ENCODE measurements at places on chromosomes 12 and 14. TPM values are rescaled to one million over a fixed set of nuclear protein-coding genes. Genes with fewer than 3 reads are reported as not detected.

The GSKIP gene
- 22.6 TPM for total RNA-seq

The RPL10L gene
- total RNA-seq, result not detected

The ADCY4 gene
- 0.04 TPM for total RNA-seq

The GRIP1 gene
- 8.4 TPM for total RNA-seq

The SLC22A17 gene
- 12.0 TPM for total RNA-seq

The KRAS gene
- total RNA-seq, result 5.8 TPM

The INSM2 gene
- 0.07 TPM for total RNA-seq

The CCDC91 gene
- total RNA-seq, result 15.7 TPM

The CAPZA3 gene
- not detected for total RNA-seq

The SYT10 gene
- total RNA-seq, result not detected

The ACSM4 gene
- total RNA-seq, result not detected

- no peak for DNase-seq
Observed at GRCh38 chr12:31001581-31002360, 71.9 kb upstream of the DDX11 start.

DNA sequence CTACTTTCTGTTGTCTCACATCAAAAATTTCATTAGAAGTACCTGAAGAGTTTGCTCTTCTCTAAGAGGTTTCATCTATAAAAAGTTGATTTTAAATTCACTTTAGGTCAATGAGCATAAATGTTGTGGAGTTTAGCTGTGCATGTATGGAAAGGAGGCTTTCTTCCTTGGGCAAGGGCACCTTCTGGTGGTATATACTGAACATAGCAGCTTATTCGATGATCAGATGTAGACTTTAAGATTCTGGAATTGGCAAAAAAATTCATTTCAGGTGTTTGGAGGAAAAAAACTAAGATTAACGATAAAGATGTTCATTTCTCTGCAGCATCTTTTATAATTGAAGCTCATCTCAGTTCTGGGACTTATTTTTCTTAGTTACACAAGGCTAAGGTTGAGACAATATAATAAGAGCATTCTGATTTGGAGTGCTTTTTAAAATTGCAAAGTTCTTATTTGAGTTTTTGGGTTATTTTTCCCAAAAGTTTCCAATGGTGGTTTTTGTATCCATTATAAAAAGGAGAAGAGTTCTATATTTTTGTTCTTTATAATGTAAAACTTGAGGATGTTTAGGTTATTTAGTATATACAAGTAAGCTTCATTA, 46.8 kb downstream of the TMEM117 start:
- DNase-seq, result peak; percentile 75

GRCh38 chr12:4505376-4505986, 33.2 kb upstream of the RAD51AP1 start:
- no peak for DNase-seq

DNA sequence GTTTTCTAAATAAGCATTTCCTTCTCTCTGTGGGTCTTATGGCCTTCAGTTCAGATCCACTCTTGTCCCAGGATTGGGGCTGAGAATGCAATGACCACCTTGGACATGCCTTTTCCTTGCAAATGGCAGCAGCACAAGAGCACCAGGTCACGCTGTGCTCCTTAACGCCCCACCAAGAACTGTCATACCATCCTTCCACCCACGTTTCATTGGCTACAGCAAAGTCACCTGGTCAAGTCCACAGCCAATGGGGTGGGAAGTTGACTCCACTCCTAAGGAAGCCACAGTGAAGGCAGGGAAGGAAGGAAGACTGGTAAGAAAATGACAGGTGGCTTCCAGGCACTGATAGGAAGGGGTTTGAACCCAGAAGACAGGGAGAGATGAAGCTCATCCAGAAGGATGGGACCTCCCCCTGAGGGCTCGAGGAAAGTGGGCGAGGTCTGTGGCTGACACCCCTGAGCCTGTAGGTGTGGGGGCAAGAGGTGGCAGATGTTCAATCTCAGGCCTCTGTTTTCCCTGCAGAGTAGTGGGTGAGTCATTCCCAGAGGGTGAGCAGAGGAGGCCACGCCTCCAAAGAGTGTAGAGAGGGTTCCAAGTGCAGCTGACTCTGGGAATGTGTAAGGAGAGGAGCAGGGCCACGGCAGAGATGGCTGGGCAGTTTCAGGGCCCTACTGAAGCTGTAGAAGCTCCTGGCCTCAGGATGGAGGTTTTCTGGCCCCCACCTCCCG, 113.5 kb upstream of the VRK1 start:
- peak; percentile 23 for DNase-seq

DNA sequence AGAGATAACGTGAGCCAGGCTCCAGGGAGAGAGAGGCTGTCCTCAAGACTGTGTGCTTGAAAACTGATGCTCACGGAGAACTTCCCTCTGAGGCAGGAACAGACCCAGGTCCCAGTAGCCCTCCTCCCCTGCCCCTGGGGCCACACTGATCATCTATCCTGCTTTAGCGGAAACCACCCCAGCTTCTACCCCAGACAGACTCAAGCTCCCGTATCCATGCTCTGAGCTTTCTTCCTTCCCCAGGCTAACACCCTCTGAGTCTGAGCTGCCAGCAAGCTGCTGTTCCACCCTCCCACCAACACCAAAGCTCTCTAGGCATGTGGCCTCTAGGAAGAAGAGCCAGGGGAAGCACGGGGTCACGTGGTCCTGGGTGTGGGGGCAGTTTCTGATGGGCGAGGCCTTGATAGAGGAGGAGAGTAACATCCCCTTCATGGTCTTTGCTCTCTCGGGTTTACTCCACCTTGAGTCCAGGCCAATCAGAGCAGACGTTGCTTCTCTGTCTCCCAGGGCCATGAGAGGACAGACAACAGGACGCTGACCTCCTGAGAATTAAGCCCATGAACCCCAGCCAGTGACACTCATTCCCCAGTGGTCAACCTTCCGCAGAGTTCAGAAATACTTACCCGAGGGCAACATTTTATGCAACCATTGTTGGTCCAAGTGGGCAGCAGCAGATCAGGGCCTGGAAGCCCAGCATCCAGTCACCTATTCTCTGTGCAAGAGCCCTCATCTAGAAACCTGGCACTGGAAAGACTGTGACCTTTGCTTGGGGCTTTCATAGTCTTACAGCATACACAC, 1.4 kb downstream of the PCK2 start:
- no peak for DNase-seq

DNA sequence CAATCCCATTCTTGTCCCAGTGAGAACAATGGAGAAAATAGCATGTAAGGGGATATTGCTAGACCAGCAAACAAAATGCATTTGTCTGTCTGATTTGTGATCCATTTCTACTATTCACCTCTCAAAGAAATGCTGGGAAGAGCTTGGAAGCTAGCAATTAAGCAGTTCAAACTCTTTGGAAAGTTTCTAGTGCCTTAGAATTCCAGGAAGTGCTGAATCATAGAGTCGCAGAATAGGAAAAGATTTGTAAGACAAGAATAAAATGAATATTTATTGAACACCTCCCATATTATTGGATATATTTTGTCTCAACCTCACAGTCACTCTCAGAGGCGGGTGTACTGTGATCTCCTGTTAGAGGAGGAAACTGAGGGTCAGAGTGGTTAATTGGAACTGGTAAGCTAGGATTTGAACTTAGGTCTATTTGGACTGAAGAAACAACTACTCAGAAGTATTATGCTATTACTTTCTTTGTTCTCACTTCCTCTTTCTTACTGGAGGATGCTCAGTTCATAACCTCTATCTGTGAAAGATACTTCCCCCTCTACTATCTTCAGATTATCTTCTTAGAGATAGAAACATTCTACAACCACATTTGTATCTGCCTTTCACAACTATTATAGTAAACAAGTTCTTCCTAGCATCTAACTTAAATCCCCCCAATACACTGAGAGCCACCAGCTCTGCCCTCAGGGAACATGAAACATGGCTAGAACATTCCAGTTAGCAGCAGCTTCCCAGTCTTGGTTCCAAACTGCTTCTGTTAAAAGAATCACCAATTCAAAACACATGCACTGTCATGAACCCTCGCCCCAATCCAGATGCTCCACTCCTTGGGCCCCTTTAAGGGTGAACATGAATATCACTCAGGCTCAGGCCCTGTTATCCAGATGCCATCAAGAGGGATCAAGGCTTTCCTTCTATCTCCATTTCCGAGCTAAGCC, 64.2 kb downstream of the DRAM1 start:
- DNase-seq, result no peak

- peak; percentile 15 for DNase-seq
Observed at GRCh38 chr14:100904307-100905087, 975 bp upstream of the RTL1 start.

GRCh38 chr14:71240171-71240570, 332.9 kb downstream of the PCNX1 start:
- DNase-seq, result no peak

DNA sequence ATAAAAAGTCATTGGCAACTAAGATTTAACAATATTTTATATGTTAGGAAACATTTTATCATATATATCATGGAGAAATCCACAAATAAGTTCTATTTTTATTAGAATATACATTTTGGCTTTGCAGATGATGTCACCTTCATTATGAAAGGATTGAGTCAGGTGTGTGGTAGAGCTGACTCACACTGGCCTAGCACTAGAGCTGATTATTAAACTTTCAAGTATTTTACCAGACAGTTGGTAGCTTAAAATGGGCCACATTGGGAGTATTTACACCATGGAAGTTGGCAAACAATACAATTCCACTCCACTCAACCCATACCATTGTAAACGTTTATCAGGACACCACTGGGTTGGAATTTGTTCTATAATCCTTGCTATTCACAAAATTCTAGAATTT, 1036.6 kb downstream of the TRHDE start:
- peak; percentile 53 for DNase-seq

- no peak for DNase-seq
Observed at GRCh38 chr12:126112141-126112540, 1046.9 kb downstream of the AACS start.

DNA sequence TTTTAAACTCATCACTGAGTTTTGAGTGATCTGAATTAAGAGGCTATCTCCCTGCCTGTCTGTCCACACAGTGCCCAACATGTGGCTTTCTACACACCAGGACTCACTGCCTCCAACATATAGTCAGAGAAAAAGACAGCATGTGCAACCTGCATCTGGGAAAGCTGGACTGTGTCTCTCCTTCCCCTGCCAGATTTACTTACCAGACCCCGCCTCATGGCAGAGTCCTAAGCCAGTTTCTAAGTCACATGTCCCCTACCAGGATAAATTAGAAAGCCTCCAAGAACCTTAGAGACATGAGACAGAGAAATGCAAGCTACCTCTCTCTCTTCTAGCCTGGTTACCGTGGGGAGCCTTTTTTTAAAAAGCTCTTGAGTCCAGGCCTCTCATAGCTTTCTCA, 2.7 kb upstream of the HDAC7 start:
- DNase-seq, result no peak

GRCh38 chr12:48336061-48336460, 14.7 kb downstream of the ZNF641 start:
- no peak for DNase-seq

- DNase-seq, result no peak
Observed at GRCh38 chr14:99329711-99330315, 57.8 kb upstream of the BCL11B start.

DNA sequence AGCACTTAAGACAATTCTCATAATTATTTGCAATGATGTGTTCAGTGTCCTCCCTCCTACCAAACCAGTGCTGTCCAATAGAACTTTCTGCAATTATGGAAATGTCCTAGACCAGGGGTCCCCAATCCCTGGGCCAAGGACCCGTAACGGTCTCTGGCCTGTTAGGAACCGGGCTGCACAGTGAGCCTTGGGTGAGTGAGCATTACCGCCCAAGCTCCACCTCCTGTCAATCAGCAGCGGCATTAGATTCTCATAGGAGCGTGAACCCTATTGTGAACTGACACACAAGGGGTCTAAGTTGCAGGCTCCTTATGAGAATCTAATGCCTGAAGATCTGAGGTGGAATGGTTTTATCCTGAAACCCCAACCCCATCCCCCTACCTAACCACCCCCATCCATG, 3.9 kb downstream of the SVOP start:
- no peak for DNase-seq

DNA sequence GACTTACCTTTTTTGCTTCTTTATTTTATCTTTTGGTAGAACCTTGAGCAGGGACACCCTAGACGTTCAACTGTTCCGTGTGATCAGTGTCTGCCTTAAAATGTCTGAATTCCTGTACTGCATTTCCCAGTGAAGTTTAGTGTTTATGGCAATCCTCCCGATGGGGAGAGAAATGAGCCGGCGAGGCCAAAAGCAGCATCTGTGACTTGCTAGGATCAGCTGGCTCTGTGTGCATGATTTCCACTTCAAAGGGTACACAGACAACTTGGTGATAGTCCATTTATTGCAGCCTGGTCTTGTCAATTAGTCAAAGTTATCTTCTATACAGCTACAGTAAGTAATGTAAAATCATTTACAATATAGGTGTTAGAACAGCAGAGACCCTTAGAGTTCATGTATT, 768.5 kb downstream of the DIO2 start:
- no peak for DNase-seq

GRCh38 chr12:65891219-65891618, 66.9 kb downstream of the HMGA2 start:
- DNase-seq, result peak; percentile 33

DNA sequence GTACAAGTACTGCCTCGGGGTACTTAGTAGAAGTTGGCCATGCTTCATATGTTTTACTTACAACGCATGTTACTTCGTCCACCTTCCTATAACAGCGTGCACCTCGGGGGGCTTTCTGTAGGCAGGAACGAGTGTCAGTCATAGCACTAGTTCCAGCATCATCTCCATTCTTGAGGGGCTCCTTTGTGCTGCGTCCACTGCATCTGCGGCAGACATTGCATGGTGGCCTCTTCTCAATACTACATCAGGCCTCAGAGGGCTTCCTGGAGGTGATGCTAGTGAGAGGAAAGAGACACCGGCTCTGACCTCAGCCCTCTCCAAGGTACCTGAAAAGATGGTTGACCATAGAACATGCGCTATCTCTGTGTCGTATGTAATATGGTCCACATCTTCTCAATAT, 121.2 kb upstream of the RTL1 start:
- no peak for DNase-seq

GRCh38 chr12:71335151-71335962, 104.2 kb upstream of the LGR5 start:
- peak; percentile 63 for DNase-seq

GRCh38 chr14:36070031-36070719, 106.3 kb downstream of the PTCSC3 start:
- DNase-seq, result peak; percentile 82

DNA sequence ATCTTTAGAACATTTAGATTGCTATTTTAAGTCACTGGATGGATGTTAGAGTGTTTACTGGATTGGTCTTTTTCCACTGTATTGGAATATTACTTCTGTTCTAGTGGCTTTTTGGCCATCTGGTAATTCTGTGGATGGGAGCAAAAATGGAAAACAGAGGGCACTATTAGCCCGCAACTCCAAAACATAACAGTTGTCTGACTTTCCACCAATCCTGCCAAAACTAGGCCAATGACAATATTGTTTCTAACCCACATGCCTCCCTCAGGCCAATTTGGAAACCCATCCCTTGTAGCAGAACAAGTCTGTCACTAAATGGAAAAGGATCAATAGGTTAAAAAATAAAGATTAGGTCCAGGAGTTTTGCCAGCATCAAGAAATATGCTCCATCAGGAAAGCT, 97.8 kb downstream of the ETNK1 start:
- DNase-seq, result no peak

Measured in PC-3 (cell line).